GM23248 (cell line): ENCODE measurements at places on chromosomes 4 and X. TPM values are rescaled to one million over a fixed set of nuclear protein-coding genes. Genes with fewer than 3 reads are reported as not detected.

DNA sequence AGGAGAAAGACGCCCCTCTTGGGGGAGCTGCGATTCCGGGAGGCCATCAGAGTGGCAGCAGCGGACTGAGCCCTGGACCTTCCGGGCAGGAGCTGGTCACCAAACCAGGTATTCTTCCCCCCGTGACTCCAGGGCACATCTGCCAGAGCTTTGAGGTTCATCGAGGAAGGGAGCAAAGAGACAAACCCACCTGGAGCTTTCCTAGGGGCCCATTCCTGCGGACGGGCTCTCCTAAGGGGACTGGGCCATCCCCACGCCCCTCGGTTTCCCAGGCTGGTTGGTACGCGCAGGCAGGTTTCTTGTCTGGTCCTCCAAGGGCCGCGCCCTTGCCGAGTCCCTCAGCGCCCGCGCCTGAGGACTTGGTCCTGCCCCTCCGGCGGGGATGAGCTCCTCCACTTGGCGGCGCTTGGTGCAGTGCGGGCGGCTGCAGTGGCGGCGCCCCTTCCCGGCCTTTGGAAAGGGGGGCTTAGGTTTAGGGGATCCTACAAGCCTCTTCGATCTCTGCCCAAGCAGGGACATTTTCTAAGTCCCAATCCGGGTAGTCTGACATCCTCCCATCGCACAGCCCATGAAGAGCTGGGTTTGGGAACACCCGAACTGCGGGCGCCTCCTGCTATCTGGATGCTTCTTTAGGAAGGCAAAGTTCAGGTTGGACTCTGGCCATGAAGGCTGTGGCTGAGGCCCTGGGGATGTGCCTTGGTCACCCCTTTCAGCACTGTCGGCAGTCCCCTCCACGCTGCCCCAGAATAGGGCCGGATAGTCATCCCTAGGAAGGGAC, 538 bp downstream of the STBD1 start:
- DNase-seq: peak; percentile 90
- peak overlapping the region; percentile 76 for H3K27ac ChIP-seq
- H3K4me3 ChIP-seq: peak overlapping the region; percentile 90
- H3K27me3 ChIP-seq: no peaks in the 10 kb centered on the region

GRCh38 chr4:133968174-133968573, 233.4 kb downstream of the PABPC4L start:
- H3K27ac ChIP-seq: no peak overlapping the region
- no peaks in the 10 kb centered on the region for H3K4me1 ChIP-seq
- no peaks in the 10 kb centered on the region for H3K36me3 ChIP-seq
- H3K4me3 ChIP-seq: no peak overlapping the region
- H3K27me3 ChIP-seq: no peaks in the 10 kb centered on the region
- no peak for DNase-seq

DNA sequence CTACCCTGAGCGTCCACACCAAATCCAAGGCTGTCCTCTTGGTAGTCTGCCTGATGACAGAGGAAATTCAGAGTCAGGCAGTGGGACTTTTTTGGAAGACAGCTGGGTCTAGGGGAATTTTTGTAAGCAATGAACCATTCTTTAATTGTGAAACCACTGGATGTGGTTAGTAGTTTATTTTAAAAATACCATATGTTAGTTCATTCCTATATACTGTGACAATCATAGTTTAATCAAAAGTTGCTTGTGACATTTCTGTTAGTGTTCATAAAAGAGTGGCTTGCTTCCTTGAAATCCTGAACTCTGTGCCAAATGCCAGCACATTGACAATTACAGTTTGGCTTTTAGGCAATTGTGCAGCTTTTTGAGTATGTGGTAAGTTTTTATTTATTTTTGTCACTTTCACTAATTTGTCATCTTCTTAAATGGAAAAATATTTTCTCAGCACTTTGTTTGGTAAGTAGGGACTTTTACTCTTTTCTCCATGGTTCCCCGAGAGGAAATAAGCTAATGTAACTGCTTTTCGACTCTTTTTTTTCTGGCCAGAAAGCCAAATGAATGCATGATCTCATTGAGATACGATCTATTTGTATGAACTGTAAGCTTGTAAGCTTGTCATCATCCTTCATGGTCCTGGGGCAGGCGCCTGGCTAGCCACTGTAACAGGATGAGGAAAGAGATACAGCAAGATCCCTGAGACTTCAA, 72.6 kb upstream of the SLC4A4 start:
- H3K4me1 ChIP-seq: peaks cover 47% of the 10 kb centered on the region
- peak; percentile 91 for DNase-seq
- H3K36me3 ChIP-seq: no peaks in the 10 kb centered on the region
- H3K4me3 ChIP-seq: peak overlapping the region; percentile 40
- no peaks in the 10 kb centered on the region for H3K27me3 ChIP-seq
- H3K27ac ChIP-seq: peak overlapping the region; percentile 81

DNA sequence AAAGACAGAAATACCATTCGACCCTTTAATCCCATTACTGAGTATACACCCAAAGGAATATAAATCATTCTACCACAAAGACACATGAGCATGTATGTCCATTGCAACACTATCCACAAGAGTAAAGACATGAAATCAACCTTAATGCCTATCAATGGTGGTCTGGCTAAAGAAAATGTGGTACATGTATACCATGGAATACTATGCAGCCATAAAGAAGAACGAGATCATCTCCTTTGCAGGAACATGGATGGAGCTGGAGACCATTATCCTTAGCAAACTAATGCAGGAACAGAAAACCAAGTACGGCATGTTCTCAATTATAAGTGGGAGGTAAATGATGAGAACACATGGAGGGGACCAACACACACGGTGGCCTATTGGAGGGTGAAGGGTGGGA, 7.9 kb downstream of the SCLT1 start:
- H3K36me3 ChIP-seq: no peaks in the 10 kb centered on the region
- DNase-seq: no peak
- no peak overlapping the region for H3K4me3 ChIP-seq
- H3K4me1 ChIP-seq: no peaks in the 10 kb centered on the region

GRCh38 chr4:4541040-4541631, 712 bp downstream of the STX18 start:
- no peaks in the 10 kb centered on the region for H3K36me3 ChIP-seq
- H3K27ac ChIP-seq: peak overlapping the region; percentile 91
- peak; percentile 83 for DNase-seq
- H3K4me3 ChIP-seq: peak overlapping the region; percentile 96

GRCh38 chr4:72888331-72888730, 181.2 kb downstream of the COX18 start:
- no peaks in the 10 kb centered on the region for H3K27me3 ChIP-seq
- no peak overlapping the region for H3K4me3 ChIP-seq
- no peak for DNase-seq
- no peaks in the 10 kb centered on the region for H3K36me3 ChIP-seq

- peaks cover 37% of the 10 kb centered on the region for H3K4me1 ChIP-seq
- DNase-seq: peak; percentile 80
- no peaks in the 10 kb centered on the region for H3K36me3 ChIP-seq
- H3K4me3 ChIP-seq: no peak overlapping the region
- no peaks in the 10 kb centered on the region for H3K27me3 ChIP-seq
Measured at GRCh38 chr4:137674066-137674465, 141.8 kb upstream of the PCDH18 start.

- peak overlapping the region; percentile 79 for H3K4me3 ChIP-seq
- peak; percentile 41 for DNase-seq
- peaks cover 28% of the 10 kb centered on the region for H3K4me1 ChIP-seq
- peaks cover 9% of the 10 kb centered on the region for H3K36me3 ChIP-seq
Measured at GRCh38 chr4:145099653-145100052, 1.5 kb downstream of the ABCE1 start.

GRCh38 chr4:22661443-22661842, 31.3 kb upstream of the GBA3 start:
- DNase-seq: peak; percentile 32
- no peaks in the 10 kb centered on the region for H3K27me3 ChIP-seq
- H3K4me3 ChIP-seq: no peak overlapping the region
- no peaks in the 10 kb centered on the region for H3K4me1 ChIP-seq

DNA sequence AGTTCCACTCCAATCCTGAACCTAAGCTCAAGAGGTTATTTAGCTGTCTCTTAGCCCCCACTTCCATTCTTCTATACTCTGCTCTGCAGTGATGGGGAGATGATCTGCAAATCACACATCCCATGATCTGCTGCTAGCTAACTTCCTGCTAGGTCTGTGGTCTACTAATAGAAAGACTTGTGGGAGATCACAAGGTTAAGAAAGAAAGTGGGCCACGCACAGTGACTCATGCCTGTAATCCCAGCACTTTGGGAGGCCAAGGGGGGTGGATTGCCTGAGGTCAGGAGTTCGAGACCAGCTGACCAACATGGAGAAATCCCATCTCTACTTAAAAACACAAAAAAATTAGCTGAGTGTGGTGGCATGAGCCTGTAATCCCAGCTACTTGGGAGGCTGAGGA, 471.1 kb upstream of the NWD2 start:
- no peak overlapping the region for H3K4me3 ChIP-seq
- DNase-seq: no peak
- H3K27ac ChIP-seq: no peak overlapping the region
- no peaks in the 10 kb centered on the region for H3K36me3 ChIP-seq
- H3K27me3 ChIP-seq: no peaks in the 10 kb centered on the region

DNA sequence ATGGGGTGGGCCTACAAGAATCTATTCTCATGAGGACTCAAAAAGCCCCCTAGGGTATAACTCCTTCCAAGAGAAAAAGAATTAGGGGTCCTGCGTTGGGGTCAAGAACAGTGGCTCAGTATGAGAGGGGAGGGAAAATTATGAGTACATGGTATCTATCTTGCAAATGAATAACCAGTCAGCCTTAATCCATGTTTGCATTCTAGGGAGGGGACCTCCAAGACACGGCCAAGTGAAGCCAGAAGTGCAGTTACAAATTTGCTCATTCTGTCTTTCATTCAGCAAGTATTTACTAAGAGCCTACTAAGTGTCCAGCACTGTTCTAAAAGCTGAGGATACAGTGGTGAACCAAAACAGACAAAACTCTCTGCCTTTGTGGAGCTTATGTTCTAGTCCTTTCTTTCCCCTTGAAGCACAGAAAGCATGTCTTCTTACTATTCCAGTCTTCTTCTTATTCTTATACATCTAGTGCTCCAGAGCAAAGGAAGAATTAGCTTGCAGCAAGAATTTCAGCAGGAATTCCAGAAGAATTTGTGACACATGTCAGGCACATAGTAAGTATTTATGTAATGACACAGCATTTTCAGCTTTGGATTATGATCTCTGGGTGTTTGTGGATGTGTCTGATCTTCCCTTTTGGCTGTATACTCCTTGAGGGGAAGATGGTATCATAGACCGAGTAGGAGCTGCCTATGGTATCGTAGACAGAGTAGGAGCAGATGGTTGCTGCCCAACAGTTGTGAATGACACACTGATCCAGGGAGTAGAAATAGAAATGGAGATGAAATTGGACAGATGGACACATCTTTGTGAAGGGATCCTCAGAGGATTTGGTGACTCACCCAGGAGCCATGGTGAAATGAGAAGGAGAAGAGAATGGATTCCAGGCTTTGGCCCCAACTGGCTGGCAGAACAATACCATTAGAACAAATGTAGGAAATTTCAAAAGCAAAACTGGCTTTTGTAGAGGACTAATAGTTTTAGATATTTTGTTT, 75.9 kb downstream of the COQ2 start:
- no peaks in the 10 kb centered on the region for H3K27me3 ChIP-seq
- H3K36me3 ChIP-seq: no peaks in the 10 kb centered on the region
- 0 out of 2 replicates have a peak overlapping the region, but pooled peaks have one; percentile 9 for H3K27ac ChIP-seq
- H3K4me1 ChIP-seq: peaks cover 24% of the 10 kb centered on the region

DNA sequence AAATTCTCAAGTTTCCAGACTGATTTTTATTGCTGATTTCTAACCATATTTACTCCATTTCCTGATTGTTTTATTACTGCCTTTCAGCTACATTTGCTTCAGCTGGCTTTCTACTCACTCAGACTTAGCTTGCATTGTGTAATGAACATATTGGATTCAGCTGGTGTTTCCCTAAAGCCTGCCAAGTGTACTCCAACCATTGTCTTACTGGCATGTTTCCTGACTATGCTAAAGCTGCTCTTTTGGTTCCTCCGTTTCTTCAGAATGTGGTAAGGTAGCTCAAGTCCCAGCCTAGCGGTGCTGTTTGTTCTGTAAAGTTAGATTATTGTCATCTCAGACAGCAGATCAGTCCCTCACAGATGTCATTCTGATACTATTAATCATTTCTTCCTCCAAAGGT, 53.1 kb upstream of the GLRA2 start:
- H3K36me3 ChIP-seq: no peaks in the 10 kb centered on the region
- peak; percentile 49 for DNase-seq
- H3K4me1 ChIP-seq: no peaks in the 10 kb centered on the region
- H3K27me3 ChIP-seq: no peaks in the 10 kb centered on the region

GRCh38 chr4:123244137-123244536, 152.5 kb upstream of the SPRY1 start:
- no peak overlapping the region for H3K4me3 ChIP-seq
- H3K27me3 ChIP-seq: no peaks in the 10 kb centered on the region
- no peaks in the 10 kb centered on the region for H3K36me3 ChIP-seq
- H3K27ac ChIP-seq: no peak overlapping the region
- no peak for DNase-seq

DNA sequence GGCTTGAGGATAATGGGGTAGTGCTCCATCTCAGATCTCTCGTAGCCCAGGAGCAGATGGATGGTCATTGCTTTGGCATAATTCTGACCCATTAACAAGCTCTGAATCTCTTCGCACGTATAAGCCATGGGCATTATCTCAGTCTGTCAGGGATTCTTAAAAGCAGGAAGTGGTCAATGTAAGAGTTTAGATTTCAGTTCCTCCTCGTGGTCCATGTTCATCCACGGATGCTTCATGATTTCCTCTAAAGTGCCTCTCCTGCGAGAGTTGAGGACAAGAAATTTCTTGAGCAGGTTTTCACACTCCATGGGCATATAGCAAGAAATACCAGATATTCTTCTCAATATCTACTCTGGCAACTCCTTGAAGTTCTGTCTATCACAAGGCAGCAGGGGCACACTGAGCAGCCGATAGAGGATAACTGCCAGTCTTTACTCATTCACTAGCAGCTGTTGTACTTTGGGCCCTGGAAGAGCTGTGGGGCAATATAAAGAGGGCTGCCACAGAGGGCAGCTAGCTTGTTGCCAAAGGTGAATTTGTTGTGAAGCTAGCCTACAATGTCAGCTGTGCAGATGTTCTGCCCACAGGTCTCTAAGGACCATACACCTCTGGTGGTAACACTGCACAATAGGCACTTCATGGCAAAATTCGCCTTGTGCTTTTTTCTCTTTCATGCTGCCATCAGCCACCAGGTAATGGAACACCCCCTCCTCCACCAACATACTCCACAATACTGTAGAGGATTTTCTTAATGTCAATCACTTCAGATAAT, 52.0 kb upstream of the WDR17 start:
- H3K27ac ChIP-seq: no peak overlapping the region
- no peaks in the 10 kb centered on the region for H3K4me1 ChIP-seq
- H3K27me3 ChIP-seq: peaks cover 10% of the 10 kb centered on the region
- DNase-seq: no peak
- H3K36me3 ChIP-seq: no peaks in the 10 kb centered on the region

Gene NONO
- total RNA-seq: 298 and 310 TPM in 2 replicates

Gene KLHL5
- total RNA-seq: 43.3 and 49.4 TPM in 2 replicates

Gene DKK2
- total RNA-seq: 4.3 and 8.2 TPM in 2 replicates

Gene GJB1
- not detected in 2 replicates for total RNA-seq

Gene TEX13C
- not detected in 2 replicates for total RNA-seq

Gene RHOXF1
- not detected in 2 replicates for total RNA-seq

Gene BMPR1B
- total RNA-seq: 0.76 TPM in 2 replicates

Gene CT83
- not detected in 2 replicates for total RNA-seq

Gene SSX4
- not detected in 2 replicates for total RNA-seq

Gene SOX3
- not detected in 2 replicates for total RNA-seq
